ENCODE measurements at places on chromosomes 5 and 9. TPM values are rescaled to one million over a fixed set of nuclear protein-coding genes. Genes with fewer than 3 reads are reported as not detected.

BARX1 gene
- total RNA-seq, result 11.1 TPM

C6 gene
- not detected for total RNA-seq

UAP1L1 gene
- 4.8 TPM for total RNA-seq

LPAR1 gene
- total RNA-seq, result 1.6 TPM

RASGRF2 gene
- total RNA-seq, result 0.15 TPM

FOXD4L6 gene
- 0.05 TPM for total RNA-seq

ADAMTS12 gene
- 15.2 TPM for total RNA-seq

NR2F1-AS1 gene
- 4.2 TPM for total RNA-seq

GPX3 gene
- total RNA-seq, result 5.0 TPM

TXNDC8 gene
- not detected for total RNA-seq

NMUR2 gene
- 0.13 TPM for total RNA-seq

BAG1 gene
- total RNA-seq, result 85.2 TPM

GAPT gene
- total RNA-seq, result not detected

SCGB3A2 gene
- not detected for total RNA-seq

CMYA5 gene
- 0.21 TPM for total RNA-seq

DIPK1B gene
- total RNA-seq, result 12.7 TPM

CBY3 gene
- not detected for total RNA-seq

PRUNE2 gene
- total RNA-seq, result 0.38 TPM

ALDOB gene
- total RNA-seq, result not detected

SLC6A19 gene
- total RNA-seq, result not detected

ANXA2R gene
- total RNA-seq, result 2.8 TPM

SPATA31C1 gene
- not detected for total RNA-seq

IFNA14 gene
- total RNA-seq, result not detected

GCNT4 gene
- total RNA-seq, result not detected

RAD23B gene
- total RNA-seq, result 76.4 TPM

TMEM252 gene
- not detected for total RNA-seq

GNAQ gene
- 29.7 TPM for total RNA-seq

MSX2 gene
- 4.3 TPM for total RNA-seq

SPINK4 gene
- total RNA-seq, result not detected

SH3PXD2B gene
- total RNA-seq, result 10.3 TPM

SHC3 gene
- 0.03 TPM for total RNA-seq

DOCK8 gene
- 1.9 TPM for total RNA-seq

ADAMTS19 gene
- total RNA-seq, result 0.13 TPM

INSYN2B gene
- total RNA-seq, result 1.2 TPM

SLC6A7 gene
- not detected for total RNA-seq

NRG2 gene
- 8.9 TPM for total RNA-seq

PCDHA6 gene
- 11.5 TPM for total RNA-seq

CENPK gene
- total RNA-seq, result 33.7 TPM

IL5 gene
- not detected for total RNA-seq

HDHD3 gene
- 9.9 TPM for total RNA-seq

KIAA1958 gene
- 3.4 TPM for total RNA-seq

ANKDD1B gene
- 0.64 TPM for total RNA-seq

TMEM8B gene
- total RNA-seq, result 1.5 TPM

ENTPD2 gene
- total RNA-seq, result not detected

ODF2 gene
- total RNA-seq, result 78.2 TPM

KIF12 gene
- total RNA-seq, result 1.5 TPM

Data from A375 (cell line).